ENCODE measurements at places on chromosomes 7 and 10.
A peak's percentile ranks its signal among the peaks of the same experiment; 100 is the strongest.

GRCh38 chr10:34058845-34059614 lies 724.6 kb upstream of the NRP1 start:
- DNase-seq, result no peak

DNA sequence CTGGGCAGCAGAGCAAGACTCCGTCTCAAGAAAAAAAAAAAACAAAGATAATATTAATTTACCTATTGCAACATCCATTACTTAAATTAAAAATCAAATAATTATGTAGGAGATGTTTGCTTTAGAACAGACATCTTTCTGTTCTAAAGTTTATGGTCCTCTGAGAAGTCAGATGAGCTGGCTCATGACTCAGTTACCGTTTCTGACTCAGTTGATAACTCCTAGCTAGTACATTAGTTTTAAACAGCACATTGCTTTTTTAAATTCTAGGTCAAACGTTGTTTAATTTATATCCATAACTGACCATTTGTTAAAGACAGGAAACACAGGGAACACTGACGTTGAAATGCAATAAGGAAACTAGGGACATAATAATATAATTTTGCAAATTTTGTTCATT lies 162.7 kb downstream of the ETV1 start:
- no peak for DNase-seq

DNA sequence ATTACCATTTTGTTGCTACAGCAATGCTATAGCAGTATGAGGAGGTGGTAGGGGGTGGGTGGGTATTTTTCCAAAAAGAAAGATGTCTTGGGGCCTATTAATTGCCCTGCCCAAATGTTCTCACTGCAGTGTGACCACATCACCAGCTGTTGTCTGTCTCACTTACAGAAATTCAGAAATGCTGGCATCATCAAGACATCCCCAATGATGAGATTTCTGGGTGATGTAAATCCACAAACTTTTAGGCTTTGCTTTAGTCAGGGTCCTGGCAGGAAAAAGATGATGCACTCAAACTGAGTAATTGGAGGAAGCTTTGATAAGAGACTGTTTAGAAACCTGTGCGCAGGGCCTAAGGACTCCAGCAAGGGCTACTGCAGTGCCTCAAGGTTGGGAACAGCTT lies 56.2 kb upstream of the OPN4 start:
- no peak for DNase-seq

DNA sequence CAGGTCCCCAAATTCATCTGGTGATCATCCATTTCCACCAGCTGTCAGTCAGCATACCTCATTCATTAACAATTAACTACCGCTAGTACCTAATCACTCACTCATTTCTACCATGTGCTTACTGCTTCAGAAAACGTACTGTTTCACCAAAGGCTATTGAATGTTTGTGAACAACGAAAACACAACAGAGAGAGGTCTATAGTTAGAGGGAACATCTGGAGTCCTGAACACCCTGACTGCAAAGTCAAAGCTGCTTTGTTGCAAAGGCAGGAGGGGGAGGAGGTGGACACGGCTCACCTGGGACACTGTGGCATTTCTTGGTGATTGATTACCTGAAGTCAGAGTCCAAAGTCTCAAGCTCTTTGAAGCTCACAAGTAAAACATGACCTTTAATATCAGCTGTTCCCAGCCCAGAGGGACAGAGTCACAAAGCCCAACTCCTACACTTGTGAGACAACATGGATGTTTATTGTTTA lies 342.3 kb upstream of the ADARB2 start:
- DNase-seq, result no peak

- no peak for DNase-seq
Observed at GRCh38 chr7:103605640-103606039, 159.6 kb upstream of the SLC26A5 start.

DNA sequence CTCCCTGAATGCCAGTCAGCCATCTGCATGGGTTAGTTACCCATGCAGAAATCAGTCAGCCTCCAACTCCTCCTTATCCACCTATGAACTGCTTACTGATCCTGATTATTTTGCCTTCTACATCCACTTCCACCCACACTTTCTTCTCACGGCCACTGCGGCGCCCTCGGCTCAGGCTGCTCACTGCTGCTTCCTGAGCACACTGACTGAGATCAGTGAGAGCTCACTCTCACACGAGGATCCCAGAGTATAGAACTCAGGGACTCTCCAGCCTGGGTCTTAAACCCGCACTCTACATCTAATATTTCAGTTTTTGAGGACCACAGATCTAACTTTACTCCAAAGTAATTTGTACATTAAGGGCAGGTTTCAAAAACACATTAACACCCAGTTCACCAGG lies 64.4 kb downstream of the GRB10 start:
- no peak for DNase-seq

DNA sequence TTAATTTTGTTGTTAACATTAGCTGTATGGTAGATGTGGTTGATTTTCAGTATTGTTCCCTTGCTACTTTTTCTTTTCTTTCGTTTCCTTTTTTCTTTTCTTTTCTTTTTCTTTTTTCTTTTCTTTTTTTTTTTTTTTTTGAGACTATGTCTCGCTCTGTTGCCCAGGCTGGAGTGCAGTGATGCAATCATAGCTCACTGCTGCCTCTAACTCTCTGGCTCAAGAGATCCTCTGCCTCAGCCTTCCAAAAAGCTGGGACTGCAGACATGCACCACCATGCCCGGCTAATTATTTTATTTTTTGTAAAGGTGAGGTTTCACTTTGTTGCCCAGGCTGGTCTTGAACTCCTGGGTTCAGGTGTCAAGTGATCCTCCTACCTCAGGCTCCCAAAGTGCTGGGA lies 14.4 kb downstream of the SLC26A3 start:
- DNase-seq, result no peak

DNA sequence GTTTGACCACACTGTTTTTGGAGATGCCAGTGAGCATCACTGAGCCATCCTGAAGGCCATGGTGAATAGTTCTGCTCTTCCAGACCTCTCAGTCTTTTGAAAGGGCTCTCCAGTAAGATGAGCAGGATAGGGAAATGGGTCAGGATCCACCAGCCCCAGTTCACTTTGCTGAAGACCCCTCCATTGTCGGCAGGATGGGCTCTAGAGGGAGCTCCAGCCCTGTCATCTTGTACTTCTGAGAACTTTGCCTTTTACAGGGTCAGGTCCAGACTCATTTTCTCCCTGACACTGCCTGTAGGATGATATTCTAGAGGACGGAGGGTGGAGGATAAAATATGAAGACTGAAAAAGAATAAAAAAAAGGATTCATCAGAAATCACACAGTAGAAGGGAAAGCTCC lies 13.1 kb downstream of the LHFPL3 start:
- no peak for DNase-seq

GRCh38 chr10:3006093-3006492 lies 61.3 kb upstream of the PFKP start:
- no peak for DNase-seq

DNA sequence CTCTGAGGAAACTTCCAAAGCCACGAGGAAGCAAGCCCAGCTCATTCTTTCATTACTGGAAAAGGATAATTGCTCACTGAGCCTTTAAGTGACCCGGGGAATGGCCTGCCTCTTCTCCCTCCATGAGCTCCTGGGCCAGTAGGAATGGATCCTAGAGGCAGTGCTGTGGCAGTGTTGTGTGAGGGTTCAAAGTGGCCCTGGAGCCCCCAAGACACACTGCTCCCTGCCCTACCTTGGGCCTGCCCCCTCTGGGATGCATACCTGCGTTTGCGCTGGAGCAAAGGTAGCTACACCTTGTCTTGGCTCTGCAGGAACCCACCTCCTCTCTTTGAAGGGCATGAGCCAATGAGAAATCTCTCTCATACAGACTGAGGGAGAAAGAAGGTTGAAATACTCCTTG lies 115.8 kb upstream of the ANLN start:
- DNase-seq, result no peak

DNA sequence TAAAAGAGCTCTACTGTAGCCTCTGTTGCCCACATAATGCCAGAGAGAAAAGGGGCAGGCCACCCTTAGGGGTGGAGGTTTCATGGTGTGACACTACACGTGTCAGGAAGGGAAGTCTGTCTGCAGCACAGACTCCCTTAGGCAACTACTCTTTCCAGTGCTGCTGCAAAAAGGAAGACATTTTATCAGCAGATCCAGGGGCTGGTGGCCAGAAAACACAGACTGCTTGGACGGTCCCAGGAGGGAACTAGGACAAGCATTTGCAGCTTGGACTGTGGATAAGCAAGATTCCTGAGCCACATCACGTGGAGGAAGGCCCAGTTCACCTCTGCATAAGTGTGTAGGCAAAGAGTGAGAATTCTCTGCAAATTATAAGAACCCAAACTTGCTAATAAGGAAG lies 220.8 kb downstream of the FANK1 start:
- no peak for DNase-seq

DNA sequence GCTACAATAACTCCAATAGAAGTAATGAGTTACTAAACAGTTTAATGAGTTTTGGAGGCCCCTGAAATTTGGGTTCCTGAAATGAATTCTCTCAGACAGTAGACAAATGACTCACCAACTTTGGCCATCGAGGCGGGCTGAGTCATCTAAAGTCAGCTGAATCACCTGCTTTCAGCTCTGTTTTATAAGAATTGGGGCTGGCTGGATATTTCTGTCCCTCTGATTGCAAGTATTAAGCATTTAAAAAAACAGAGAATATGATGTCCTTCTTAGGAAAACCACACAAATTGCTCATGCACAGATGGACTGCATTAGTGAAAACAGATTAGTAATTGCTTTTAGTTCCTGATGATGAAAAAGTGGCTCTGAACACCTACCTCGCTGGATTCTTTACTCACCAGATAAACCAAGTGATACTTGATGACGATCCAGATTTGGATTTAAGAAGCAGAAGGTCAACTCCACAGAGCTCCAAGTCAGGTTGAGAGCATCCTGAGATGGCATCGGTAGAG lies 59.1 kb downstream of the ZNF365 start:
- peak; percentile 73 for DNase-seq

DNA sequence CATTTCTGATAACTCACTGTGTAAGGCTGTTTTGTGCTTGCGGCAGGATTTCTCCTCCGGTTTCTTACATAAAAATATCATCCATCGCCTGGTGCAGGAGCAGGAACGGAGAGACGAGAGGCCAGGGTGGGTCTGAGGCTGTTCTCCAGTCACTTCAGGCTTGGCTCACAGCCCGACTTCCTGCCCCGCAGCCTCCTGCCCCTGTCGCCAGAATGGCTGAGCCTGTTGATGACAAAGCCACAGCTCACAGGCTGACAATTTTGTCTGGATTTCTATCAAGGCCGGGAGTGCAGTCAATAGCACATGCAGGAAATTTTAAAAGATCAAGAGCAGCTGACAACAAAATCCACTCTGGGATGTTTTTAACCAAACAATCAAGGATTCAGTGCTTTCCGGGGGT lies 229.7 kb upstream of the ZNF32 start:
- no peak for DNase-seq

- DNase-seq, result no peak
Observed at GRCh38 chr10:34249634-34250033, 565.5 kb downstream of the PARD3 start.

- DNase-seq, result no peak
Observed at GRCh38 chr10:133219782-133220181, 10.2 kb upstream of the UTF1 start.

- DNase-seq, result no peak
Observed at GRCh38 chr10:69340695-69341094, 62.4 kb downstream of the HK1 start.

- no peak for DNase-seq
Observed at GRCh38 chr10:32227802-32228201, 119.2 kb downstream of the EPC1 start.

DNA sequence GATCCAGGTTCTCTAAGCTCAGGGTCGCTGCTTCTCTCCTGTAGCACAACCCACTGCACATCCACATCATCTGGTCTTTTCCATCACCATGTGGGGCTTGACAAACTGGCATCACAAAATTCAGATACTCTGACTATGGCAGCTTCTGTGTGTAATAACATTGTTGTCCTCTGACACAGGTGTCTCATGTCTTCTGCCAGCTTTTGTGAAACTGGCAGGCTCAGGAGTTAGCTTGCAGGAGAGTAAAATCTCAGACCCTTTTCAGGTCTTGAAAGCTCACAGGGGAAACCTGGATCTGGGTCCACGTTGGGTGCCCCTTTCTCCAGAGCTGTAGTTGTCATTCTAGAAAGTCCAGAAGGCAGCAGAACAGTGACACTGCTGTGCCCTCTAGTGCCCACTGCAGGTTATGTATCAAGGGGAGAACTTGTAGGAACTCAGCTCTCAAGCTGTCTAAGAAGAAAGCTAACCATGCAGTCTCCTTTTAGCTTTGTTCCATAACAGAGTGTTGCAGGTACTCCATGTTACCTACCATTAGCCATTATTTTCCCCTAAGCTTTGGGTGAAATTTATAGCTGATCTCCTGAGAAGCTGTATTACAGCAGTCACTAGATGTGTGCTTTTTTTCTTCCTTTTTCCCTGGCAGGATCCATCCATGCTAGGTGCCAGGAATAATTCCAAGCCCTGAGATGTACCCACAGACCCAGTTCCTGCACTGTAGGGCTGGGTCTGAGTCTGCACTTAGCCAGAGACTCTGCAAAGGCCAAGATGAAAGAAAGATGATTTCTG lies 102.7 kb downstream of the ZNF248 start:
- DNase-seq, result no peak

GRCh38 chr7:3951316-3952055 lies 650.4 kb downstream of the SDK1 start:
- no peak for DNase-seq

DNA sequence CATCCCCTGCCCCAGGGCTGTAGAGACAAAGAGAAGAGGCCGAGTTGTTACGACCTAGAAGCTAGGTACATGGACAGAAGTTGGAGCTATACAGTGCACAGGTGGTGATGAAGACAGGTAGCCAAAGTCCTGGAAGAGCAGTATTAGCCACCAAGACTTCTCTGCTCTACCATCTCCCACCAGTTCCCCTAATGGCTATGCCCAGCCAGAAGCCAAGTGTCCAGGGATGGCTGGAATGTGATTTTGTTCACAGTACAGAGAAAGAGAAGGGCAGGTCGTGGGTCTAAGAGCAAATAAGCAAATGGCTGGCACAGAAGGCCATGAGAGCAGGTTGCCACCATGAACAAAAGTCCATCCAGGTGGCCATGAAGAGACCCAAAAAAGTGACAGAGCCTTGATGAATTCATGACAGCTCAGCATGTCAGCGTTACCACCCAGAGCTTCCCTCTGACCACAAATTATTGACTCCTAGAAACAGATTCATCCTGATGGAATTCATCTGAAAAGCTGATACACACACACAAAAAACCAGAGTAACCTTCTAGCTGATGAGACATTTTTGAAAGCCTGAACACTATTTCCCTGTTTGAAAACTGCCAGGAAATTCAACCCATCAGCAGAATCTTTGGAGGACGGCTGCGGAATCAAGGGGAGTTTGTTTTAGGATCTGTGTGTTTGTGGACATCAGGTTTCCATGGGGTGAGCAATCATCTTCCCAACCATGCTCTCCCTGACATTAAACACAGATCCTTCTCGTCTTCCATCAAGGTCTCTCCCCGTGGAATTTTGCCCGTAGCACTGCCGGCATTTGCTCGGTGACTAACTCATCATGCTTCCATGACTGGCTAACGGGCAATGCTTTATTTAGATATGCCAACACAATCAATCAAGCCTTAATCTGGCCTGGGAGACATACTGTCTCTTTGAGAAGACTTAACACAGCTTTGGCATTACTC lies 906.7 kb upstream of the AUTS2 start:
- no peak for DNase-seq

- DNase-seq, result no peak
Observed at GRCh38 chr10:64846700-64847099, 1325.5 kb downstream of the REEP3 start.

- DNase-seq, result no peak
Observed at GRCh38 chr7:55381696-55382095, 16.6 kb downstream of the LANCL2 start.

- no peak for DNase-seq
Observed at GRCh38 chr10:3928078-3928477, 143.1 kb upstream of the KLF6 start.
